ENCODE measurements at places on chromosomes 12 and 14. TPM values are rescaled to one million over a fixed set of nuclear protein-coding genes. Genes with fewer than 3 reads are reported as not detected.

DNA sequence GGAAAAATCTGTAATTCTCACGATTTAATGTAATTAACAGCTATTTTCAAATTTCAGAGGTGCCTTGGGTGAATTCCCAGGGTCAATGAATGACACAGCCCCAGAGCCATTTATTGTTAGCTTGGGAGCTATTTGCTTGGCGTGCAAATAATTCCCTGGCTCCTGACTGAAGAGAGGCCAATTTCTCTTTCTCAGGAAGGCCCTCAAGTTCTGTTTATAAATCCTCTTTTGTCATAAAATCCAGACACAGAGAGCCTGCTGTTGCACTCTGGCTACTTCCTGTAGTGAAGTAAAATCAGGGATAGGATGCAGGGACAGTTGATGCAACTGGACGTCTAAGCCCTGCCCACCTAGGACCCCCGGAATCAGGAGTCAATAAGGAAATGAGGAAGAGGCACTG, 154.3 kb downstream of the TMX1 start:
- DNase-seq, result no peak

DNA sequence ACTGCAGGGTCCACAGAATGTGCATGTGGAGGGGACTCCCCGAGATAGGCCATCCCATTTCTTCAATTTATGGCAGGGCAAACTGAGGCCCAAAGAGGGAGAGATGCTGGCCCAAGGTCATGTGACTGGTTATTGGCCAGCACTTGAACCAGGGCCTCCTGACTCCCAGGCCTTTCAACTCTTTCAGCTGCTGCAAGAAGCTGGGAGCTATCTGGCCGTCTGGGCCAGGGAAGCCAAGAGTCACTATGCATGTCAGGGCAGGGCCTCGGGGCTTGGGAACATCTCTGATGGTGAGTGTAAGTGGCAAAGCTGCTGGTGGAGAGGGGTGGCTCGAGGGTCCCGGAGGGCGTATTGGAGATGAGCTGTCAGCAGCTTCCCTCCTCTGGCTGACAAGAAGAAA, 9.5 kb upstream of the LTBP2 start:
- no peak for DNase-seq

DNA sequence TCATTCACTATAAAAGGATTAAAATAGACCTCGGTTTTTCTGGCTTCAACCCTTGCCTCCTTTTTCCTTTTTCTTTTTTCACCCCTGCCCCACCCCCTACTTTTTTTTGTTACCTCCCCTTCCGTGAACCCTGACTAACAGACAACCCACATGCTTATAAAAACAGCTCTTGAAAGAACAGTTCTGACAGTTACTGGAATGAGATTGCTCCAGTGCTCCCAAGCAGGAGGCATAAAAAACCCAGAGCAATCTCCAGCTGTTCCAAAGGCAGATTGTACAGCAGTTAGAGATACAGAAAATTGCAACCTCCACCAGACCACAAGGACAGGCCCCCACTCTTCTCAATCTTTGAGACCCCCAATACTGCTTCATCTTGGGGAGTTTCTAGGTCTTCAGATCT, 29.9 kb upstream of the TMEM260 start:
- DNase-seq, result no peak

- DNase-seq, result no peak
Measured at GRCh38 chr12:39771456-39771855, 151.9 kb upstream of the ABCD2 start.

DNA sequence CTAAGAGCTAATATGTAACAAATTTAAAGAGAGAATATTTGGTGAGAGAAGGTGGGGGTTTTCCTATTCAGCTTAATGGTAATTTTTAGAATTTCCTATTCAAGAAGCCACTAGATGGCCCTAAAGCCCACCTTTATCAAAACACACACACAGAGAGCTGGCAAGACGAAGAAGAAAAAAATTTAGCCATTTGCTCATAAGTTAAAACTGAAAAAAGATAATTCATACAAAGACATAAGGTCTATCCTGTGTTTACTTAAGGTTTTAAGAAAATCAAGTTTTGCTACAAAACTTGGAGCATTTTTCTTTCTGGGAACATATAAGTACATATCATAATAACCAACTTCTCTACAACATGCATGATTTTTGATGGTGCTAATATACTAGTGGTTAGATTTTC, 46.8 kb upstream of the PCED1B start:
- no peak for DNase-seq

GRCh38 chr12:61654698-61655097, 605.5 kb upstream of the USP15 start:
- DNase-seq, result no peak

DNA sequence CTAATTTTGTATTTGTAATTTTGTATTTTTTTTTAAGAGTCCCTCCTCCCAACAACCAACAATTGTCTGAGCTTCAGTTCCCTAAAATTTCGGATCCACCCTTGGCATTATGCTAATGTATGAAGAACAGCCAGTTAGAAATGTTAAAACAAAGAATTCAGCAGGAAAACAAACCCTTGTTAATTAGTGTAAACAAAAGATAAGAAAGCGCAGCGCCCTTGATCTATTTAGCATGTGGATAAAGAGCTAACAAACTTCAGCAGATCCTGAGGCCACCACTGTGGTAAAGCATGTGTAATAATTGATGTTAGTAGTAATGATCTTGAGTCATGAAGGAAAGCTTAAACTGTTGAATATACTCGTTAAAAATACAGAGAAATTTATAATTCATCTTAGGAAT, 199.8 kb downstream of the TMX1 start:
- no peak for DNase-seq

DNA sequence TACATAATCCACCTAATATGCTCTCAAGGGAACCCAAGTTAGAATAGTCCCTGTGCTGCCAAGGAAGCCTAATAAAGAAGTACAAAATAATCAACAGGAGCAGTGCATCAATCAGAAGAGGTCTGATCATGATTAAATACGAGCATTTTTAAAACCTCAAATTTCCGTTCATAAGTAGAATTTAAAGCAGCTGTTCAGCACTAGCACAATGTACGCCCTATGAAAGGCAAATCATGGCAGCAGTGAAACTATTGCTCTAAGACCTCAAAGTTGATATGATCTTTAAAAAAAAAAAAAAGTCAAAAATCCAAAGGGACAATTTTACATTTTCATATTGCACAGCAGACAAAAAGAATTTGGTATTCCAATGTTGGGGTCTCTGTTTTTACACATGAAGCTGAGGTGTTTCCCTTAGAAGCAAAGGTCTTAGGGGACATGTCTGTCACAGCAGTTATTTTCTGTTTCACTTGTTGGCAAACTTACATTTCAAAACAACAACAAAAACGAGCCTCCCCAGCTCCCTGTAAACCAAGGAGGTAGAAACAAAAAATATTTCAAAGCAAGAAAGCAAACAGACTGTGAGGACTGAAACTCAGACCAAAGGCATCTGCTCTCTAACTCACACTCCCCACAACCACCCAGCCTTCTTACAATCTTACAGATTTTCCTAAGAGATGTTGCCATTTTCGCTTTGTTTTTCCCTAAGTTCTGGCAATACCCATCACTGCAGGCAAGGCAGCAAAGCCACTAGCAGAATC, 28.2 kb downstream of the SOX5 start:
- DNase-seq, result no peak

Gene SOAT2
- not detected for total RNA-seq

Gene SDR9C7
- total RNA-seq, result not detected

Gene FAM186B
- 0.62 TPM for total RNA-seq

DNA sequence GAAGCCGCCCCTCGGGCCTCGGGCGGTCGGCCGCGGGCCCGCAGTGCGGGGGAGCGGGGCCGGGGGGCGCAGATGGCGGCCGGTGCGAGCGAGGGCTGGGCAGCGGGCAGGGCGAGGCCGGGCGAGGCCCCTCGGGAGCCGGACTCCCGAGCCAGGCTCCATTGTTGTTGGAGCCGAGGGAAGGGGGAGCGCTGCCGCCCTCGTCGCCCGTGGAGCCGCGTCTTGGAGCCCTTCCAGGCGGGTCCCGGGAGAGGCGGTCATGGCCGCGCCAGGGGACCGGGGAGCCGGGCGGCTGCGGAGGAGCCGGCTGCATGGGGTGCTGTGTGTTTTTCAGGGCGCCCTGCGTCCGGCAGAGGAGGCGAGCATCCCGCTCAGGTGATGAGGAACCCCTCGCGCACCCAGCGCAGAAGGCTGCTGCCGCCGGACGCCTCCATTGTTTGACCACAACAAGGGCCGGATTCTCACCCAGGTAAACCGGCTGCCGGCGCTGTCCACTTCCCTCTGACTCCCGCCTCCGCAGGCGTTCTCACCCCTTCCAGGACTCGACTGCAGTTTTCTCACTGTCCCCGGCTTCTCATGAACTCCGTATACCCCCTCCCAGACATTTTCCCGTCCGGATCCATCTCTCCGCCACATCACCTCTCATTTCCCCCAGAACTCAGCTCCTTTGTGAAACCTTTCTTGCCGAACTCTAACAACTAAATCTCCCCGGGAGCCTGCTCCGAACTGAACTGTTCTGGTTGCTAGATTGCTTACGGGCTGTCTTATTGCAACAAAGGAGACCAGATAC, 732 bp downstream of the ZNF664 start:
- peak; percentile 22 for DNase-seq

Gene FBXW8
- 6.7 TPM for total RNA-seq

- no peak for DNase-seq
Measured at GRCh38 chr14:92401561-92401960, 78.6 kb downstream of the SLC24A4 start.

DNA sequence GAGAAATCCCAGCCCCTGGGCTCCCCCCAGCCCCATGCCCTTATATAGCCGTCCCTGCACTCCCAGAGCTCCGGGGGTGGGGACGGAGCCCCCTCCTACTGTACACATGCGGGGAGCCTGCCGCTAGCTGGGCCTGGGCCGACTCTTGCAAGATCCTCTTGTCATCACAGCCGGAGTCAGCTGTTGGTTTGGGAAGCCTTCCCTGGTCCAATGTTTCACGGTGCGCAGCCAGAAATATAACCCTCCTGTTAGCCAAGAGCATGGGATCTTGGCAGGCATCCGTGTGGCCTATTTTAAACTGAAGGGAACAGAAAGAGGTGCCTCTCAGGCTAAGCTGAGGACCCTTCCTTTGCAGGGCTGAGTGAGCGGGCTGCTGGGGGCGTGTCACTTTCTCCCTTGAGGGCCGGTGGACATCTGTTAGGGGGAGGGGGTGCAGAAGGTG, 175.3 kb downstream of the TSPAN9 start:
- no peak for DNase-seq

GRCh38 chr12:85191-85666, 18.7 kb downstream of the IQSEC3 start:
- no peak for DNase-seq

Gene TAS2R7
- total RNA-seq, result not detected

- no peak for DNase-seq
Measured at GRCh38 chr12:120979862-120980696, 1.7 kb downstream of the HNF1A start.

Gene ETV6
- 117 TPM for total RNA-seq

Gene TMEM233
- not detected for total RNA-seq

- DNase-seq, result no peak
Measured at GRCh38 chr12:31337952-31338351, 12.0 kb upstream of the SINHCAF start.
